ENCODE measurements at places on chromosomes 5 and 9. TPM values are rescaled to one million over a fixed set of nuclear protein-coding genes. Genes with fewer than 3 reads are reported as not detected.

The PCDHB3 gene
- 1.4 TPM for total RNA-seq

The PCDHGB2 gene
- 16.2 TPM for total RNA-seq

The RETREG1 gene
- 105 TPM for total RNA-seq

- DNase-seq = no peak
These were observed 31.4 kb downstream of the FANCC start for GRCh38 chr9:95286151-95286550.

- DNase-seq = no peak
These were observed 7.2 kb upstream of the LHFPL2 start for GRCh38 chr5:78655746-78656290.

DNA sequence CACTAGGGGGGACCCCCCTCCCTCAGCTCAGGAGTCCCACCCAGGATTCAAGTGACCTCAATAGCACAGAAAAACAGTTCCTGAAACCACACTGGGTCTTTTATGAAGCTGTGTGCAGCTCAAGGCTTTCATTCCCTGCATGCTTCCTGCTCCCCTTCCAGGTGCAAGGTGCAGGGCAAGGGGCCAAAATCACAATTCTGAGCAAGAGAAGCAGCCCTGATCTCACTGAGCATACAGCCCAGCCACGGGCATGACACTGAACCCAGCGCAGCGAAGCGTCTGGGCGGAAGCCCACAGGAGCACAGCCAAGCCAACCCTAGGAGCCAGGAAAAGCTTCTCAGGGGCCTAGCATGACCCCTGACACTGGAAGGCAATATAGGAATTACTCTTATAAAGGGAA, 62.9 kb downstream of the IRX2 start:
- DNase-seq = no peak

DNA sequence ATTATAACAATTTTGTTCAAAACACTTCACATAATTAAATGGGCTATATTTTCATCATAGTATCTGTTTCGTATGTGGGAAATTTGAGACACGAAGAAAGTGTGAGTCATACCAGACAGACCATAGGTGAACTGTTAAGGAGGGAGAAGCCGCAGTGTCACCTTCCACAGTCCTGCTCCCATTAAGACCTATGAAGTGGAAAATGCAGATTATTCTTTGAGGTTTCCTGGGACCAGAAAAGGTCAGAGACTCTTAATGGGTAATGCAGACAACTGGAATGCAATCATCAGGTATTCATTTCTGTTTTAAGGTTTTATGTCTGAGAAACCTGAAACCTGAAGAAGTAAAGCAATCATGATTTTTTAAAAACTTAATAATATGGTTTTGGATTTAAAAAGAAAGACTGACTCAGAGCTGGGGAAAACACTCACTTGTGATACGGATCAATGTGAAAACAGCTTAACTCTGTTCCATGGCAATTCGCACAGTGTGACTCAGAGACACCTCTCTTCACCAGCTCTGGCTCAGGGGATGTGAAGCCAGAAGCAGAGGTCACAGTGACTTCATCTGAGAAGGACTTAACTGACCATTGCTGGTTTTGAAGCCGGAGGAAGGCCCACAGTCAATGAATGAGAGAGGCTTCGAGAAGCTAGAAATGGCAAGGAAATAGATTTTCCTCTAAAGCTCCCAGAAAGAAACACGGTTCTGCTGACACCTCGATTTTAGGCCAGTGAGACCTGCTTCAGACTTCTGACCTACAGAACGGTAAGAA, 17.2 kb upstream of the GCNT1 start:
- DNase-seq = no peak

DNA sequence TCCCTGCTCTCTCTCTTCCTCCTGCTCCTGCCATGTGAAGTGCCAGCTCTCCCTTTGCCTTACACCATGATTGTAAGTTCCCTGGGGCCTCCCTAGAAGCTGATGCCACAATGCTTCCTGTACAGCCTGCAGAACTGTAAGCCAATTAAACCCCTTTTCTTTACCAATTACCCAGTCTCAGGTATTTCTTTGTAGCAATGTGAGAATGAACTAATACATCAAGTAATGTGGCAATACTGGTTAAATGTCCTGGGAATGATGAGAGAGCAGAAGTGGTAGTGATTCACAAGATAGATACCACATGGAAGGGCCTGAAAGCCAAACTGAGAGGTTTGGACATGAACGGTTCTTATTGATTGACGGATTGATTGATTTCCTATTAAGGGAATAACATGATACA, 62.6 kb upstream of the IL12B start:
- no peak for DNase-seq

GRCh38 chr5:175830586-175831300, 40.6 kb upstream of the CPLX2 start:
- no peak for DNase-seq
